ENCODE measurements at places on chromosomes 3 and 15.

GRCh38 chr3:63687278-63688225, 35.1 kb downstream of the SNTN start:
- no peak for DNase-seq

DNA sequence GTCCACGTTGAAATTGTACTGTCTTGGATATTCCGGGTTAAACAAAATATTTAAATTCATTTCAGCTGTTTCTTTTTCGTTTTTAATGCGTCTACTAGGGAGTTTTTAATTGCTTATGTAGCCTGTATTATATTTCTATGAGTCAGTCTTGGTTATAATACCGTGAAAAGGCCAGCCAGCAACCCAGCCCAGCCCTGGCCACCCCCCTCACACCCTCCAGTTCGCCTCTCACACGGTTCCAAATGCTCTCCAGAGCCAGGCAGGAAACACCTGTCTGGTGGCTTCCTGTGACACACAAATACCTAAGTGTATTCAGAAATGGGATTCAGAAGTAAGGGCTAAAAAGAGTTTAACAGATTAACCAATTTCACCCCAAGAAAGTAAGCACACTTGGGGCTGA, 4.4 kb downstream of the SH3BP5 start:
- no peak for DNase-seq

DNA sequence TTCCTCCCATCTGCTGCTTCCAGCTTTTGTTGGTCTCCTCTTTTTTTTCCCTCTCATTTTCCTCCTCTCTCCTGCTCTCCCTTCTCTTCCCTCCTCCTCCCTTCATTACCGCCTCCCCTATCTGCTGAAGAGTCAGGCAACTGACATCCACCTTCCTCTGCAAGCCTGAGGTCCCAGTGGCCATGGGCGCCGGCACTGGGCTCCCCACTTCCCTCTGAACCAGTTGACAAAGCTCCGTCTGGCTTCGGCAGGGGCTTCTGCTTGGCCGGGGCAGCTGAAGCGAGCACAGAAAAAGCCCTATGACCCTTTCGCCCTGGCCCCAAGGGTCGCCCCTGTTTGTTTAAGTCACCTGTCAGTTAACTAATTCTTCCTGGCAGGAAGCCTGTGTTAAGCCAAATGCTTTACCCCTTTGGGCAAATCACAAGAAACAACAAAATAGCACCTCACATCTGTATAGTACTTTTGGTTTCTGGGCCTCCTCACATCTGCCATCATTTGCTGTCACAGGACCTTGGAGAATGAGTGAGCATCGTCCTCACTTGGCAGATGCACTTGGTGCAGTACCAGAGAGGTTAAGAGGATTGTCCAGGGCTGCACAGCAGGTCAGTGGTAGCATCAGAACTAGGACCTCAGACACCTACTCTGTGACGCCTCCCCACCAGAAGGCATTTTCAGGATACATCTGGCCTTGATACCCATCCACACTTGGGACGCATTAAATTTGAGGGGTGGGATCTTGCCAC, 27.7 kb downstream of the ITGA11 start:
- DNase-seq: no peak

DNA sequence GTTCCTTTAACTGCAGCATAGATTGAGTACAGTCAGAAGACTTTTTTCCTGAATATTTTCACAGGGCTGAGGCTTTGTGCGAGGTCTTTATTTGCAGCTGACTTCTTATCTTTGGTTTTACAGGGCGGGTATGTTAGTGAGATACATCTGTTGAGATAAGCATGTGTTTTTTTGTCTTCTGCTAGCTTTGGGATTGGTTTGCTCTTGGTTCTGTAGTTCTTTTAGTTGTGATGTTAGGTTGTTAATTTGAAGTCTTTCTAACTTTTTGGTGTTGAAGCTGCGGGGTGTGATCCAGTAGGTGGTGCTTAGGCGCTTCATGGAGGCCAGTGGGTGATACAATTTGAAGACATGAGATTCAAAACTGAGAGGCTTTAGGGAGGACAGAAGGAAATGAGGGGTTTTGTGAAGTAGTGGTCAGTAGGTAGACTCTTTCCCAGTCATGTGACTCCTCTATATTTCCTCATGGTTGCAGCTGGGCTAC, 67.9 kb upstream of the TNFSF10 start:
- no peak for DNase-seq

- DNase-seq: no peak
Measured at GRCh38 chr15:62066663-62067447, at the start of gene C2CD4A. C2CD4A (plus strand) TSS chr15:62066977; CDS start chr15:62067614, 637 bp downstream.

GRCh38 chr3:149512073-149512782, 37.7 kb downstream of the TM4SF4 start:
- DNase-seq: no peak

All from stromal cell of bone marrow (primary cell).